Non-pigmented ciliary epithelial cell (primary cell): ENCODE measurements at places on chromosomes 5 and 9.

- DNase-seq: peak; percentile 27
These were observed 42.9 kb upstream of the TRIM32 start for GRCh38 chr9:116644091-116644688.

- DNase-seq: no peak
These were observed 27.4 kb downstream of the RCL1 start for GRCh38 chr9:4820168-4820567.

GRCh38 chr5:105168806-105169205, 1606.2 kb upstream of the NUDT12 start:
- DNase-seq: no peak

DNA sequence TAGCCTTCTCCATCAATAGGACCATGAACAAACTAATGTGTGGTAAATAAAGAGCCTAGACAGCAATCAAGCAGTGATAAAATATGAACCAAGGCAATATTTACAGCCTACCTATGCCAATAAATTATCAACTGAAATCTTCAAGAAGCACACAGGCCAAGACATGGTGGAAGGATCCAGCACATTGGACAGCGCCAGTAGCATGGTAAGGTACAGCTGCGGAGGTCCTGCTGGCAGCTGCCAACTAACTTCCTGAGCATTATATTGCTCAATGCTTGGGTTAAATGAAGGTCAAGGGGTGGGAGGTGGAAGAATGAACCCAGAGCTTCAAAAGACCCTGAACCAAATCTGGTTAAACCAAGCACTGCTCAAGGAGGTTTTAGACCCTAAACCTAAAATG, 16.5 kb upstream of the SPDL1 start:
- no peak for DNase-seq

DNA sequence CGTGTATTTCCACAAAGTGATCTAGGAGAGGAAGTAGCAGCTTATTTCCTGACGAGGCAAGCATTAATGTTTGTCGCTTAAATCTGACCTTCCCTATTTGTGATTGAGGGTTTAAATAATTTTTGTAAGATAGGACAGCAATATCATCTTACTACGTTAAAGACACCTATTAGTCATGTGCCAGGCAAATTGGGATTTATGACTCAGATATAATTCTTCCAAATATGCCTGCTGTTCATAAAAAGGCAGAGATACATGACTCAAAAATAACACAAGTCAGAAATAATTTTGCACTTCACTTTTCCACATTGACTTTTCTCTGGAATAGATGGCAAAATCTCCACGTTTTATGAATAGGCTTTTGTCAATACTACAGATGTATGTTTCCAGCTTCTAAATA, 43.0 kb upstream of the CDH12 start:
- no peak for DNase-seq

DNA sequence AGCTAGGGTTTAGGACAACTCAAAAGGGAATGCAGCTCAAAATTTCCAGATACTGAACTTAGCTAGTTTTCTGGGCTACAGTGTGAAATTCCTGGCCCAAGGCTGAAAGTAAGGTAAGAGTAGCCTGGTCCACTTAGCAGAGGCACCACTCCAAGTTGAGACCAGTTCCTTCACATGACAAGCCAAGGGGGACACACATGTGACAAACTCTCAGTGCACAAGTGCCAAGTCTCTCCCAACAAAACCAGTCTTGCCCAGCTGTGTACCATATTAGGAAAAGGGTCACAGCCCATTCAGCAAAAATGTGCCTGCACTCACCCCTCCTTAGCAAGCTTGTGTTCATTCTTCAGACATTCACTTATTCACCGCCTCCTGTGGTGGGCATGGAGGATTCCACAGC, 27.8 kb downstream of the KLHL3 start:
- no peak for DNase-seq

- no peak for DNase-seq
These were observed 231.6 kb downstream of the MCTP1 start for GRCh38 chr5:95053253-95053652.

GRCh38 chr9:133632806-133633680, 3.1 kb upstream of the DBH start:
- no peak for DNase-seq

DNA sequence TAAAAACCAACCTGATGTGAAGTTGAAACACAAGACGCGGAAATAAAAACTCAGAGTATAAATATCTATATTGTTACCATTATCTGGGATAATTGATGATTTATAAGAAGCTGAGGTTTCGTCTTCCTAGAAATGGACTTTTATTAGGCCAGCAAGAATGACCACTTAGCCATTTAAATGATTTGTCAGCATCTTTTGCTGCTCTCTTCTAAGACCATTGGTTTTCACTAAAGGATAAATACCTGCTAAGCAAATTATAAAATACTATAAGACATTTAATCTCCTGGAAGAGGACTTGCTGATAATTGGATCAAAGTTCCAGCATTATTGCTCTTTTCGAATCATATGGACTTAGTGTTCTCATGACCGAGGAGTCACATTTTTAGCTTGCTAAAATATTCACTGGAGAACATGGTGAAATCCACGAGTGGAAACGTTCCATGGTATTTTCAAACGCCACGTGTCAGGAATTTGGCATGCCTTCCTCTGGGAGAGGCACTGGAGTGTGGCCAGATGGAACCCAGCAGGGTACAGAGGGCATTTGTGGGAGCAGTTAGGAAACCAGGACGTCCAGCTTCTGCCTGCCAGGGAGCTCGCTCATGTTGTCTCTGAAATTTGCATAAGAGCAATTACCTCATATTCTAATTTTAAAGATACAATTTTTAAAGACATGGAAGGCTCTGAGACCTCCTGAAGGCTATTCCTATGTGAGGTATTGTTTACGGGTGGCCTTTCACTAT, 43.1 kb downstream of the TNFAIP8 start:
- no peak for DNase-seq

GRCh38 chr9:125204477-125204876, 4.1 kb downstream of the RABEPK start:
- no peak for DNase-seq

GRCh38 chr5:160906090-160906489, 54.1 kb upstream of the ATP10B start:
- no peak for DNase-seq

- no peak for DNase-seq
These were observed 56.5 kb downstream of the SLC22A5 start for GRCh38 chr5:132425975-132426524.

DNA sequence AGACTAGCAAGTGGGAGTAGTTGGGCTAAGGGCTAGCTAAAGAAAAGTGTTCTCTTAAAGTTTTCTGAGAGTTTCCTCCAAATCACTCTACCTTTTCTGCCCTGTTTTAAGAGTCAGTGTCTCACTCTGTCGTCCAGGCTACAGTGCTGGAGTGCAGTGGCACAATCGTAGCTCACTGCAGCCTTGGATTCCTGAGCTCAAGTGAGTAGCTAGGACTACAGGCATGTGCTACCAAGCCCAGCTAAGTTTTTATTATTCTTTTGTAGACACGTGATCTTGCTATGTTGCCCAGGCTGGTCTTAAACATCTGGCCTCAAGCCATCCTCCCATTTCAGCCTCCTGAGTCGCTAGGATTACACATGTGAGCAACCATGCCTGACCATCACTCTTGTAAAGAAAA, 378.9 kb downstream of the CAAP1 start:
- no peak for DNase-seq

GRCh38 chr5:168750926-168751325, 171.8 kb upstream of the PANK3 start:
- no peak for DNase-seq

DNA sequence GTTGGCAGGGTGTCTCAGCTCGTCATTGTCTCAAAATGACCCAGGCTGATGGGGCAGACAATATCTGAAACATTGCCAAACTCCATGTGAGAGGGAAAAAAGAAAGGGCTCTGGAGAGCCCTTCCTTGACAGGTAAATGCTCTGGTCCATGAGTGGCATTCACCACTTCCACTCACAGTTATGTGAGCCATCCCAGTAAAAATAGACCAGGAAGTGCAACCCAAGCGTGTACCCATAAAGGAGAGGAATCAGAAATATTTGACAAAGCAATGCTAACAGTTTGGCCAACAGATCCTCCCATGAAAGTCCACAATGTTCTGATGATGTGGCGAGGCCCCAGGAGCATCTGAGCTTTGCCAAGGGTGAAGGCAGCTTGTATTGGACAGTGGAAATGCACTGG, 49.4 kb downstream of the ASTN2 start:
- DNase-seq: no peak

DNA sequence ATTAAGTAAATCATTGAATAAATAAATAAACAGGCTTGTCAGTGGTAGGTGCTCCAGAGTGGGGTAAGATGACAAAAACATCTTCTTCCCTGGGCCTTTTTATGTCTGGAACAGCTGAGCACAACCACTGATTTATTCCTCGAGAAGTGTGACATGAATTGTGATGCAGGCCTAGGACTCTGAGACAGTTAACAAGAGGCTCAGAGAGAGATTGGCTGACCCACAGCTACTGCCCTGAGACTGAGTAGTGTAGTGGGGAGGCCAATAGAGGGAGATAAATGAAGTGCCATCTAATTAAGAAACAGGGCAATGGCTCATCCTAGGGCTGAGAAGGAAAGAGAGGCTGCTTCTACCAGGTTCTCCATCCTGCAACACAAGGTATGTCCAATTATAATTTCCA, 369.3 kb upstream of the TRPC7 start:
- no peak for DNase-seq

- no peak for DNase-seq
These were observed 181.1 kb downstream of the HSPA4 start for GRCh38 chr5:133232911-133233310.

DNA sequence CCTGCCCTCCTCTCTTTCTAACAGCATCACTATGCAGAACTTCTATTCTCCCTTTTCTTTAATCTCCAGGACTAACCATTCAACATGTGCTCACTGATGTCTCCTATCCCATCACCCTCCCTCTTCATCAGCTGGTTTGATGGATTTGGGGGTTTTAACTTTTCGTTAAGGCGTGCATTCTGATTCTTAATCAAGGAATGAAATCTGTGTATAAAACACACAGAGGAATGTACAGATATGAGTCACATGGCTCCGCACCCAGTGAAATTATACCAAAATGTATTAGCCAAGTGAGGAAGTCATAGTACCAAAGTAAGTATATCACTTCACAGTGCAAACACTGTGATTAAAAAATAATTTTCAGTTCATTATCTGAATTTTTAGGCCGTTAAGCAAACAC, 35.2 kb downstream of the MARCHF11 start:
- DNase-seq: no peak

DNA sequence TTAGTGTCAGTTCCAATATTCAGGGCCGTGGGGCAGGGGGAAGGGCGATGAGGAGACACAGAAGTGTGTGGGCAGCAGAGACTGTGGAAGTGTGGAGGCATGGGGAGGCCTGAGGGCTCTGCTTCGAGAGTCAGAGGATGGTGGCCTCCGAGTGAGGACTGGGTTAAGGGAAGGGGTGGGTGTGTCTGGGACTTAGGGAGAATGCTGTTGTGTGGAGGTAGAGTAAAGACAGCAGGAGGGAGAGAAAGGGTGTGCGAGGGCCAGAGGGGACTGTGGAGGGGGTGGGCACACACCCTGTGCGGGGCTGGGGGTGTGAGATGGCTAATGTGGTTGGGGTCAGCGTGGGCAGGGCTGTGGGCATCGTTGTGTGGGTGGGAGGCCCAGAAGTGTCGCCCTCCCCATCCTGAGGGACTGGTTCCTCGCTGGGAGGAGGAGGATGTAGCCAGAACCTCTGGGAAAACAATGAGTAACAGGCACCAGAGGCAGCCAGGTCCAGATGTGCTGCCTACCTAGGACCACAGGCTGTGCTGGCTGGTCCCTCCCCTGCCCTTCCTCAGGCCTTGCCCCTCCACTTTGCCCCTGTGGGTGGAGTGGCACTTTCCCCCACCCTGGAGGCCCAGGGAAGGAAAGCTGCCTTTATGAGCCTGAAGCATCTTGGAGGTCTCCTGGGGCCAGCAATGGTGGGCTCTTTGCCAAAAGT, 4.2 kb downstream of the USP20 start:
- DNase-seq: no peak

GRCh38 chr5:167778228-167778627, 513.2 kb upstream of the WWC1 start:
- no peak for DNase-seq

DNA sequence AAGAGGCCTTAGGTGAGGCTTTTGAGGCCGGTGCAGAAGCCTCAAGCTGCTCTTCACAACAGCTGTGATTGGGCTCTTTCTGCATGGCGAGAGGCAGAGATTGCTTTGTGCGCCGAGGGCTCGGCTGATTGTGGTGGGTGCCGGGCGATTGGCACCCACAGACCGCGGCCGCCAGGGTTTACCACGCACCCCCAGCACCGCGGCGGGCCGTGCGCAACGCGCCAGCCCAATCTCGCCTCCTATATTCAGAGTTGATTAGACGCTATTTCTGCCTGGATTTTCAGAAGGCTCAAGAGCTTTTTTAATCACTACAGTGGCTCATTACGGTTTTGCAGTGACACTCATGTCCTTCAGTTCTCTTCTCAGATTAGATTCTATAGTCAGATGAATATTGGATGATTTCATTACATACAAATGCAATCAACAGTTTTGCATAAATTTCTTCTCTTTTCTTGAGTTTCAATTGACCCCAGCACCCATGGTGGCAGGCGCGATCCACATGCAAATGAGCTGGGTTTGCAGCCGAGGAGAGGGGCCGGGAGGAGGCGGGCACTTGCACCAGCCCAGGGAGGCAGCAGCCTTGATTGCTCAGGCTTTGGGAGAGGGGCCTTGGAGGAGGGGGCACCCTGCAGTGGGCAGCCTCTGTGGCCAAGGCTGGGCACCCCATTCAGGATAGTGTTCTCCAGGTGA, 33.8 kb upstream of the PTGS1 start:
- DNase-seq: no peak

- DNase-seq: no peak
These were observed 22.0 kb upstream of the WNK2 start for GRCh38 chr9:93161786-93162562.

DNA sequence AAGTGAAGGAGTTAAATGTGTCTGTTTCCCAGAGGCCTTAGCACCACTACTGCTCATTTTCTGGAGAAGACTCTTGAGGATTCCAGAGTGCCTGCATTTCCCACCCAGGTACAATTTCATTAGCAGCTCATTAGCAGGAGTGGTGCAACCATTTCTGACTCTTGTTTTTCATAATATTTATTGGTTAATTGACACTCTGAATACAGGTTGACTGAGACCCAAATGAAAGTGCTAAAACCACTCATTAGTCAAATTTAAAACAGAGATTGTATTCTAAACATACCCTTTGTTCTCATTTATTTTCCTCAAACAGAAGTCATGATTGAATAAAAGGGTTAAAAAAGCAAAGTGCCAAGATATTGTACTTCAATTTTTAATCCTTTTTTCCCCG, 134.5 kb downstream of the SIL1 start:
- DNase-seq: no peak

DNA sequence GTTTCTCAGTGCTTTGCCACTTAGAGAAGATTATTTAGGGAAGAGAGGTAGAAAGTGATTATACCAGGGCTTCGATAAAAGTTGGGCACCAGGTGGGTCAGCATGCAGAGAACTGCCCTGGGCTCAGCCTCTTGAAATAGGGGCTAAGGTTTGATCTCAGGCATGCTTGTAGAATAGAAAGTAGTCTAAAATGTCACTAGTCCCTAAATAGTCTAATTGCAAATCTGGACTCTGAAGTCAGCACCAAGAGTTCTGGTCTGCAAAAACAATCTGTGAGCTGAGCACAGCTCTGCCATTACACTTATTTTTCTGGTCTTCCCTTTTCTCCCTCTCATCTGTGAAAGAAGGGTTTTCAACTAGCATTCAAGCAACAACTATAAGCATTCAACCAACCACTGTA, 248.0 kb downstream of the SMARCA2 start:
- DNase-seq: no peak

GRCh38 chr5:154836225-154836624, 14.2 kb downstream of the FAXDC2 start:
- DNase-seq: no peak
